ENCODE measurements at places on chromosomes 11 and 22. TPM values are rescaled to one million over a fixed set of nuclear protein-coding genes. Genes with fewer than 3 reads are reported as not detected.

Gene TMEM121B
- 0.97 TPM for polyA plus RNA-seq

Gene H19
- polyA plus RNA-seq: 2,687 TPM

Gene CARNS1
- 4.4 TPM for polyA plus RNA-seq

Gene BARX2
- 0.85 TPM for polyA plus RNA-seq

Gene ENTHD1
- polyA plus RNA-seq: not detected

Gene TREH
- 1.7 TPM for polyA plus RNA-seq

Gene KLHL35
- 0.88 TPM for polyA plus RNA-seq

Gene DNAJB13
- 2.2 TPM for polyA plus RNA-seq

Gene APLNR
- polyA plus RNA-seq: 76.7 TPM

Gene KCNC1
- 1.5 TPM for polyA plus RNA-seq

Gene CNIH2
- 4.9 TPM for polyA plus RNA-seq
